Activated CD8-positive, alpha-beta T cell treated with anti-CD3 and anti-CD28 coated beads, Interleukin-2, amount 10 ng/mL, durations not matched to agents 7 days and 5 days (primary cell): ENCODE measurements at places on chromosomes 3 and 15. TPM values are rescaled to one million over a fixed set of nuclear protein-coding genes. Genes with fewer than 3 reads are reported as not detected.

CFAP20DC gene
- 1.6 TPM for total RNA-seq

NR2E3 gene
- total RNA-seq = not detected

CCDC33 gene
- not detected for total RNA-seq

ZNF501 gene
- total RNA-seq = 2.9 TPM

GRCh38 chr3:71252466-71252865, 331.1 kb downstream of the FOXP1 start:
- H3K27ac ChIP-seq = no peak overlapping the region
- H3K36me3 ChIP-seq = peaks cover 8% of the 10 kb centered on the region
- DNase-seq = no peak
- H3K4me1 ChIP-seq = peaks cover 5% of the 10 kb centered on the region

DNA sequence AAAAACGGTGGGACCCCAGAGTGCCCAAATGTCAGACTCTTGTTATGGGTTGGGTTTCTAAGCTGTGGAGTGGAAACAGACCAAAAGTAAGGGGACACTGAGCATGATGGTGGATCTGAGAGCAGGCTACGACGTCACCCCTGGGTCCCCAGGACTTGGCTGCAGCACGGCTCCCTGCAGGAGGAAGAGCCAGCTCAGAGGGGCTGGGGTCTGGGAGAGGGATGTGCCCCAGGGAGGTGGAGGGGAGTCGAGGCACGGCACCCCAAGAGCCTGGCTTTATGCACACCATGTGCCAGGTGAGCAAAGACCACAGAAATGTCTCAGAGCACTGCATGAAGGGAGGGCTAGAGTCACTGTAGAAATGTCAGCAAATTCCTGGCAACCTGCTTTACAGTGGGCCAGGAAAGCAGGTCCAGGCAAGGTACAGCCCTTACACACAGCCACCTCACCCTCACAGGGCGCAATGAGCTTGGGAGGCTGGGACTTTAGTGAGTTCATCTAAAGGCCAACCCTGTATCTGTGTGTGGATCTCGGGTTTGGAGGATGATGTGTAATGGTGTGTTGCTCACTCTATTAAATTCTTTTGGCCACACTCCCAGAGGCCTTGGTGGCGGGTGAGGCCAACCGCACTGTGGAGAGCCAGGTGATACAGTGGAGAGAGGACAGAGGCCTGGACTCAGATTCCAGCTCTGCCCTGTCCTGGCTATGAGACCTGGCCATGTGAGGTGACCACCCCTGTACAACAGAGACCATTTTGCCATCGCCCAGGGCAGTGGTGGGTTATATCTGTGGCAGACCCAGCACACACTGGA, 14.1 kb downstream of the CTSH start:
- H3K4me3 ChIP-seq = no peak overlapping the region
- DNase-seq = no peak
- no peak overlapping the region for H3K27ac ChIP-seq
- peaks cover 9% of the 10 kb centered on the region for H3K36me3 ChIP-seq

DNA sequence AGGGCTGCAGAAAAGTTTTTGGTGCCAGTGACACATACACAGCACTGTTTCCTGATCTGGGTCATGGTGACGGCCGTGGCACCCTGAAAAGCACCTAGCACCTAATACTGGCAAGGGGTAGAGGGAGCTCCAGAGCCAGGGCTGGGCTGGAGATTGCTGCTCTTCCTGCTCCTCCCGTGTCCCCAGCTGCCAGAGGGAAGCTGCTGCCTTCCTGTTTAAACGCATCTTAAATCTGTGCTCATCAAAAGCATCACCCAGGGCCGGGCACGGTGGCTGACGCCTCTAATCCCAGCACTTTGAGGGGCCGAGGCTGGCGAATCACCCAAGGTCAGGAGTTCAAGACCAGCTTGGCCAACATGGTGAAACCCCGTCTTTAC, 156.7 kb upstream of the MEF2A start:
- H3K4me3 ChIP-seq = no peak overlapping the region
- peak; percentile 36 for DNase-seq
- H3K27me3 ChIP-seq = no peaks in the 10 kb centered on the region

- H3K27ac ChIP-seq = no peak overlapping the region
- H3K4me3 ChIP-seq = no peak overlapping the region
- no peaks in the 10 kb centered on the region for H3K36me3 ChIP-seq
- DNase-seq = peak; percentile 20
Observed at GRCh38 chr15:63945838-63946298, 100.4 kb downstream of the DAPK2 start.

- no peak overlapping the region for H3K4me3 ChIP-seq
- no peak for DNase-seq
Observed at GRCh38 chr3:137765310-137766033, 1.4 kb downstream of the SOX14 start.
